CD4-positive, alpha-beta T cell treated with Interferon gamma for 1 hour (primary cell): ENCODE measurements at places on chromosomes 6 and 20.

DNA sequence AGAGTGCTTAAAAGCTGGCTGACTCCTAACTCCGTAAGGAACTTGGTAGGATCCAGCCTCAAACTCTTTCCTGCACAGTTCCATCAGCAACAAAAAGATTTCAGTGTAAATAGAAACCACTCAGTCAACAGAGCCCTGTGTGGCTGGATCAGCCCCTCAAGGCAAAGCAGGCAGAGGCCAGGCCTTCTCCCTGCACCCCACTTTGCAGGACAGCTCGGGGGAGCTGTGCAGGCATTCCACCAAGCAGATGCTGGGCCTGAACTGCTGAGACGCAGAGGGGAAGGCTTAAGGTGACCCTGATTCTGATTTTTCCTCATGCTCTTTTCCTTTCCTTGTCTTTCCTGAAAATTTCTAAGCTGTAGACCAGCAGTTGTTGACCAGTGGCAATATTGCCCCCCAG, 91.5 kb downstream of the NFATC2 start:
- DNase-seq = no peak

GRCh38 chr6:135163440-135163738, 17.7 kb upstream of the MYB start:
- DNase-seq = peak; percentile 50

DNA sequence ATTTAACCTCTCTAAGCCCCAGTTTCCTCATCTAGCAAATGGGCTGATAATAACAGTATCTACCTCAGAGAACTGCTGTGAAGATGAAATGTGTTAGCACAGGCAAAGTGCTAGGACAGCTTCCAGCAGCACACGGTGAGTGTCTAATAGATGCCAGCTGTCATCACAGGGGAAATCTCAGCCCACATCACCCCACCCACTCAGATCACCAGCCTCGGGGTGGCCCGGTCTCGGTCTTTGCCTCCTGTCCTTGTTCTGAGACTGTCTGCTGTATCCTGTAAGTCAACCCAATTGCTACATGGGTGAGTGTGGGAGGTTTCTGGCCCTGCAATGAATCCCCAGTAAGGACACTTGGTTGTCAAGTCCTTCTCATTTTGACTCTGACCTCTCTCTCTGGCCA, 99.5 kb upstream of the ZNFX1 start:
- no peak for DNase-seq

GRCh38 chr6:52536424-52536916, 40.4 kb downstream of the TRAM2 start:
- DNase-seq = no peak

DNA sequence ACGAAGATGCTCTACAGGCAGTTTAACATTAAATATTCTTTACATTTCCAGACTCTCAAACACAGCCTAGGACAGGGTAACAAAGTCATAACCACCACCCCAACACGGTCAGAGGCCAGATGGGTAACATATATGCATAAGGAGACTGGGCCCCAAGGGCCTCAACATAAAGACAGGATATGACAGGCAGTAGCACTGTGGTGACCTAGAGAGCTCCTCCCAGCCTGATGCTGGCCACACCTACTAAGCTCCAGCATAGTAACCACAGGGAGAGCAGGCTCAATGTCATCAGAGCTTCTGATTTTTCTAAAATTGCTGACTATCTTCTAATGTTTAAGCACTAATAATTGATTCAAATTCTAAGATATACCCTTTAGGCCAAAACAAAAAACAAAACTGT, 21.7 kb downstream of the SMLR1 start:
- DNase-seq = peak; percentile 13

GRCh38 chr6:150030611-150031010, 5.3 kb upstream of the RAET1L start:
- DNase-seq = no peak

GRCh38 chr6:66029391-66029790, 322.4 kb upstream of the EYS start:
- DNase-seq = no peak

DNA sequence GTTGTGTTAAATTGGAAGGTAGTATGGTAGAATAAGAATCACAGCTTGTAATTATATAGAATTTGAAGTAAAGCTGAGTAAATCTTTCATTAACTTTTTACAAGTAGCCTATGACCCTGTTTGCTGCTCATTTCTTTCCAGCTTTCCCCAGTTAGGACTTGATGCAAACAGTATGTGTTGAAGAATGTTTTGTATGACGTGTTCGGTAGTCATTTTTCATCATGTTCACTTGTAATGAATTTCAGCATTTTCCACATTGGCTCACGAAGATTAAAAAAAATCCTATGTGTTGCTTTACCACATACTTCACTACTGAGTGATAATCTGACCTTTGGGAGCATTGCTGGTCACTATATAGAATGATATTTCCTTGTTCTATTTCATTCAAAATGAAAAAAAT, 162.4 kb downstream of the CDKAL1 start:
- no peak for DNase-seq

DNA sequence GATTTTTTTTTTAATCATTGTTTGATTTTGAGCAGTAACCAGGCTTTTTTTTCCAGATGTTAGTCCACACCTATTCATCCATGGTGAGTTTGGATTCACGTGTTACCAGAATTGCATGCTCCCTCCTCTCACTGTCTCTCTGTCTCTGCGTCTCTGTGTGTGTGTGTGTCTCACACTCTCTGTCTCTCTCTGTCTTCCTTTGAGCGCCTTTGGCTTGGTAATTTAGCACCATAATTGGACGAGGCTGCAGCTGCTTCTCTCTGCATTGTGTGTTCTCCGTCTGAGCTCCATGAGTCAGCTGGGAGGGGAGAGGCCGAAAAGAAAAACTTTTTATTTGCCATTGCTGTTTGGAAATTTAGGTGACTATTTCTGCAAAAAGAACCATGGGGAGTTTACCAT, 3.4 kb downstream of the TFAP2B start:
- DNase-seq = no peak

- DNase-seq = no peak
Measured at GRCh38 chr6:100311707-100312251, 152.9 kb downstream of the SIM1 start.

- DNase-seq = no peak
Measured at GRCh38 chr6:169190970-169191369, 62.7 kb downstream of the THBS2 start.

DNA sequence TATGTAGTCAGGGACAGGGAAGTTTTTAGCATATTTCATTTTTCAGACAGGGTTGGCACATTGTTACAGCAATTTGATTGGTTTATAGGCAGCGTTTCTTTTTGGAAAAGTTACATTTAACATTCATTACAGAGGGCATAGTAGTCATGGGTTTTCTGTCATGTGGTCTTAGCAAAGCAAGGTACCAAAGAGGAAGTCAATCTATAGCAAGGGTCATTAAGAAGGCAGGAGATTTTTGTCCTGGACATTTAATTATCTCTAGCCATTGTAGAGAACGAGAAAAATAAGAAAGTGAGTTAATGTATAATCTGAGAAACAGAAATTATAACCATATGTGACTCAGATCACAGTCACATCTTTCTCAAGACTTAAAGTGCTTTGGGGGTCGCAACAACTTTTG, 47.4 kb downstream of the TPD52L1 start:
- no peak for DNase-seq

DNA sequence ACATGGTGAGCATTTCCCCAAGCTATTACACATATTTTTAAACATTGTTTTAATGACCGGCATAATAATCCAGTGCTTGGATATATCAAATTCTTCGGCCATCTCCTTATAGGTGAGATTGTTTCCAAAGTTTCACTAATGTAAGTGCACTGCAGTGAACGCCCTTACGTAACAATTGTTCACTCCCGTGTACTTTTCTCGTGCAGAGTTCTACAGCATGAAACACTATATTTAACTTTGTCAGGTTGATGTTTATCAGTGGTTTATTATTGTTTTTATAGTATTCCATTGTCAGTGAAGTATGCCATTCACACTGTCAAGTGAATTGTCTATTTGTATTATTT, 3.4 kb upstream of the GZF1 start:
- no peak for DNase-seq

GRCh38 chr6:105644073-105644489, 241.2 kb upstream of the PREP start:
- no peak for DNase-seq

GRCh38 chr6:127878115-127878514, 22.7 kb downstream of the THEMIS start:
- no peak for DNase-seq

DNA sequence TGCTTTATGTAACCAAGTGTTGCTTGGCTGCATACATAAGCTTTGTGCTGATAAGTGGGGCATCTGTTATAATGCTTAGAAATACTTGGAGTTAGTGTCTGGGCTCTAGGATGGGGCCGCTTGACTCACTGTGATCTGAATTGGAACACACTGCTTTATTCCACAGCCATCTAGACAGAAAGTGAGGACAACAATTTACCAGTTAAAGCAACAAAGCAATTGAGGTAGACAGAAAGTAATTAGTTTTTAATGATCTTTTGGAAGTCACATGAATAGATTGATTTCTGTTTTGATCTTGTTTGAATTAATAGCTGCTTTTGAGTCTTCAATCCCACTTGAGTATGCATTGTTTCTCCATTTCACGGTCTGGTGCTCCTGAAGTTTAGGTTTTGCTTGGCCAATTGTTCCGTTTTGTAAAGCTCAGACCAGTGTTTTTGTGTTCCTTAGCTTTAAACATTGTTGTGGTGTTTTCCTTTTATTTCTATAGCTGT, 157.5 kb downstream of the TRMT11 start:
- no peak for DNase-seq

DNA sequence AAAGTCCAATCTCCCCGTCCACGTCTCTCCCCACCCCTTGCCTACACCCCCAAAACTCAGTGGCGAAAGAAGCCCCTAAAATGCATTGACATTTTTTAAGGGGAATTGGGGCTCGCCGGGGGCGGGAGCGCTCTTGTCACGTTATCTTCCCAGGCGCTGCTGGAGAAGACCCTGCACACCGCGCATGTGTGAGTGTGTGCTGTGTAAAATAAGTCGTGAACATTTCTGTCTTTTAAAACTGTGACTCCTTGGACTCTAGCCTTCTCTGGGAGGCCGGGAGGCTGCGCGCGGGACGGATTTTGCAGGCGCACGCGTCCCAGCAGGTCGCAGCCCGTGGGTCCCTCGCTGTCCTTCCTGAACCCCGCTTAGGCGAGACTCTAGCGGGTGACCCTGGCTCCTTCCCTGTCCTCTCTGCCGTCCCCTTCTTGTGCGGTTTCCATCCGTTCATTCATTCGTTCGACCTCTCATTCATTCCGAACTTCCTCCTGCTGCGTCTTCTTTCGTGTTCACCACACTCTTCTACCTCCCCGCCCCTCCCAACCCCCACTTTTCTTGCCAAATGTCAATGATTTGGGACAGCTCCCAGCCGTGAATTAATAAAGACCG, 2.2 kb downstream of the NRN1 start:
- no peak for DNase-seq

GRCh38 chr6:53464483-53464882, 80.4 kb downstream of the GCLC start:
- DNase-seq = no peak

- DNase-seq = no peak
Measured at GRCh38 chr6:44826025-44826676, 438.6 kb downstream of the CDC5L start.

- no peak for DNase-seq
Measured at GRCh38 chr6:11804701-11805100, 26.1 kb upstream of the ADTRP start.

GRCh38 chr6:34517966-34518365, 38.2 kb downstream of the SPDEF start:
- no peak for DNase-seq

GRCh38 chr6:148470606-148471465, 128.2 kb downstream of the SASH1 start:
- no peak for DNase-seq

DNA sequence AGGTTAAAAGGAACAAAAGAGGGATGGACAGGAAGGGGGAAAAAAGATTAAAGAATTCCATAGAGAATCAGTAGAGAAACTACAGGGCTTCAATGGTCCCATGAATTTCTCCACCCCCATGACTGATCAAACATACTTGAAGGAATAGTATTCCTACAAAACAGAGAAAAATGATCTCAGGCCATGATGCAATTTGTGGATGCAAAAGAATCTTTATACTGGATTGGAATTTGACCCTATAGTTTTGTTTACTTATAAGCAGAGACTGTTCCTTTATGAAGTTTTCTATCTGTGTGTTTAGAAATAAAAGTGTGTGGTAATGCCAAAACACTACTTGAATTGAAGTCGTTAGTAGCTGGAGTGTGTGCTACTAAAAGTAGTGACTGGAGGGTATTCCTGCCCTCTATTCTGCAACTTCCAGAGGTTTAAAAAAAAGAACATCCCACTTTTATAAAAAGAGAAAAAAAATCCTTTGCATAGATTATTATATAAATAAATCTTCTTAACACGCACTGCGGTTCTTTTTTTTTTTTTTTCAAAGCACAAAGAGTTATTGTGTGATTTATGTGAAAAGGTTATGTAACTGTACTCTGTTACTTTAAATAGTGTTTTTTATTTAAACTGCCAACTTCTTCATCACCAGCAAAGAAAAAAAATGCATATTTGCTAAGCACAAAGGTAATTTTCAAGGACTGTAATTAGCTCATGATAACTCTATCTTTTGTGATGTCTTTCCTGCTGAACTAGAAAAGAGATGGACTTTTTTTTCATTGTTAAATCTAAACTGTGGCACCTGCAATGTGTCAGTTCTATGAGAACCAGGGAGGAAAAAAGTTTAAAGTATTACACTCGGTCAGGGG, 214.5 kb upstream of the CITED2 start:
- no peak for DNase-seq

- no peak for DNase-seq
Measured at GRCh38 chr20:62536871-62537401, 61.1 kb upstream of the GATA5 start.

- no peak for DNase-seq
Measured at GRCh38 chr20:54190217-54190616, 16.4 kb upstream of the CYP24A1 start.

DNA sequence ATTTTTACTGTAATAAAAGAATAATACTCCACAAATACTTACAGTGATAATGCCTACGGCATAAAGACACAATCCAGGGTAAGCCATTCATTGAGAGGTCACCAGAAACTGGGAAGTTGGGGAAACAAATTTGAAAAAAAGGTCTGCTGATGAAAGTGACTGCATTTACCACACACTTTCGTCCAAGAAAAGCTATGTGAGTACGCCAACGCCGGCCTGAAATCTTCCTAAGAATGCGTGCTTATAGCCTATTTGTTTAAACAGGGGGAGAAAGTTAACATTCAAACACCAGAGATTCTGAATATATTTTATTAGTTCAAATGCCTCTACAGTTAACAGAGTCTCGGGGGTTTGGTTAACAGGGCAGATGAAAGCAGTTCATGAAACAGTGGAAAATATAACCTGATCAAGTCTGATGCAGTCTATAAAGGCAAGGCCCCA, 657 bp upstream of the LTV1 start:
- DNase-seq = no peak

- DNase-seq = no peak
Measured at GRCh38 chr20:18983796-18984195, 170.2 kb downstream of the SCP2D1 start.

DNA sequence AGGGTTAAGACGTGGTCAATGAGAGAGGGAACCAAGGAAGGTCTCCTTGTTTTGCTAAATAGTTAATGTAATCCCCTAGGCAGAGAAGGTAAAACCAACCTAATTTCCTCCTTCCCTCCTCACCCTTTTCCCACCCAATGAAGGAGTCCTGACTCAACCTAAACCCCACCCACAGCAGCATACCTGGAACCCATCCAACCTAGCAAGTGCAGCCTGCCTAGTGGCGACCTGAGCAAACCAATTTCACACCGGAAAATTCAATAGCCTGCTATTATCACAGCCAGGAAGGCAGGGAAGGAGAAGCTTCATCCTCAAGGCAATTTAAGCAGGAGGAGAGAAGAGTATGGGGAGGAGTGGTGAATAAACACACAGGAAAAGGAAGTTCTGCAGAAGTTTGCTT, 46.9 kb downstream of the OSTM1 start:
- DNase-seq = no peak
